ENCODE measurements at places on chromosomes 7 and 10.

GRCh38 chr10:26879744-26880143, 19.0 kb upstream of the ABI1 start:
- DNase-seq = no peak

DNA sequence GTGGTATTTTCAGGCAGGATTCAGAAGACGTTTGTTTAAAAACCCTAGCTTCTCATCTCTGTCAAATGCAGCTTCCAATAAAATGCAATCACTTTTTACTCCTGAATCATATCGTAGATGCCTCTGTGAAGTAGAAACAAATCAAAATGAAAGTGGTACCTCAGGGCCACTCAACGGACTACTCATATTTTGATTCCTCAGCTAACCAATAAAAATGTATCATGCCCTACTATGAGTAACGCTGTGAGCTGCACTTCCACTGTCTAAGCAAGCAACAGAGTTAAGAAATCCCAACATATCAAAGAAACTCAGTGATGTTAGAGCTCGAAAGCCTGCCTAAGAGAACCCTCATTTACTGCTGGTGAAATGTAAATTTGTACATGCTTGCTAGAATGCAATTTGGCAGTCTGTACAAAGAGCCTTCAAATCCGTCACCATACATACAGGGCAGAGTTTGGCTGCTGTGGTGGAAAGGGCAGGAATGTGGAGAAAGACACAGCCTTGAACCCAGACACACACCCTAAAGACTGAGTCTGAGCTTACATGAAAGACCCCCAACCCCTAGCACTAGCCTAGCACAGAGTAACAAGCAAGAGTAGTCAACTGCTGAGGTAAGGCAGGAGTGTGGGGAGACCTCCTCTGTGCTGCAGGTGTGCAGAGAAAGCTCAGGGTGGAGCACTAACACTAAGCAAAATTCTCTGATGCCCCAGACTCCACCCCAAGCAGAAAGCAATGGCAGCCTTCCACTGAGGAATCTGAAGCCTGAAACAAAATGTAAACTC, 151.5 kb downstream of the ANK3 start:
- DNase-seq = no peak

DNA sequence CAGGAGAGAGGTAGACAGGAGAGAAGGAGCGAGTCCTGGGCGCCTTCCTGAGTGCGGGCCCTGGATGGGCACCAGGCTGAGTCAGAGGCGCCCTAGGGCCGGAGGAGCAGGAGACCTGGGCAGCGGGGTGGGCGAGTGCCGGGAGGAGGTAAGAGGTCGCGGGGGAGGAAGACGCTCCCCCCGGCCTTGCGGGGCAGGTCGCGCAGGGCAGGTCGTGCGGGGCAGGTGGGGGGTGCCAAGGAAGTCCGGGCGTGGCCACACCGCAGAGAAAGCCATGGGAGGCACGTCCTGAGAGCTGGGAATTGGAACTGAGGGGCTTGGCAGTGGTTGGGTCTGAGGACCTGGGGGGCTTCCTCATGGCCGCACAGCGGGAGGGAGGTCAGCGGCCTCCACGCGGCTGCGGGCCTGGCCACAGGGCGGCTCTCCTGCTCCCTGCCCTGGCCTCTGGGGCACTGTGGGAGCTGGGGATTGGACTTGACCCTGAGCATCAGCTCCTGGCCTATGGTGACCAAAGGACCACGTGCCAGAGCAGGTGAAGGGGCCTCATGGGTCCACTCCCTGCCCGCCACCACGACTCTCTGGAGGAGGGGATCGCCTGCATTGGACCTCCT, 935 bp downstream of the MMP21 start:
- DNase-seq = no peak

DNA sequence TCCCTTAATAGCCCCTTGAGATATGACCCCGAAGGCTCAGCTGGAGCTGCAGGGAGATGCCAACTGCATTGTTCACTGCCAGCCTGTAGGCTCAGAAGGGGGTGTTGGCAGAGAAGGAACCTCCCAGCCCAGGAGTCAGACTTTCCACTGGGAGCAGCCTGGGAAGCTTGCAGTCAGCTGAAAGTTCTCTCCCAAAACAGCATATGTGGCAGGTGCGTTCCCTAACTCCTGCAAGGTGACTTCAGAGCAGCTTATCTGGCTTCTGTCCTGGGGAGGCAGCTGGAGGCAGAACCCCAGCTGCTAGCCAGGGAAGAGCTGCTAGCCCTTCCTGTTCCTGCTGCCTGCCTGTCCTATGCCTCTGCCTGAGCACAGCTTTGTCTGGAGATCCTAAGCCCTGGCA, 8.1 kb downstream of the SFTPA2 start:
- DNase-seq = no peak

- no peak for DNase-seq
Observed at GRCh38 chr7:57308631-57309408, 141.2 kb upstream of the ZNF716 start.

DNA sequence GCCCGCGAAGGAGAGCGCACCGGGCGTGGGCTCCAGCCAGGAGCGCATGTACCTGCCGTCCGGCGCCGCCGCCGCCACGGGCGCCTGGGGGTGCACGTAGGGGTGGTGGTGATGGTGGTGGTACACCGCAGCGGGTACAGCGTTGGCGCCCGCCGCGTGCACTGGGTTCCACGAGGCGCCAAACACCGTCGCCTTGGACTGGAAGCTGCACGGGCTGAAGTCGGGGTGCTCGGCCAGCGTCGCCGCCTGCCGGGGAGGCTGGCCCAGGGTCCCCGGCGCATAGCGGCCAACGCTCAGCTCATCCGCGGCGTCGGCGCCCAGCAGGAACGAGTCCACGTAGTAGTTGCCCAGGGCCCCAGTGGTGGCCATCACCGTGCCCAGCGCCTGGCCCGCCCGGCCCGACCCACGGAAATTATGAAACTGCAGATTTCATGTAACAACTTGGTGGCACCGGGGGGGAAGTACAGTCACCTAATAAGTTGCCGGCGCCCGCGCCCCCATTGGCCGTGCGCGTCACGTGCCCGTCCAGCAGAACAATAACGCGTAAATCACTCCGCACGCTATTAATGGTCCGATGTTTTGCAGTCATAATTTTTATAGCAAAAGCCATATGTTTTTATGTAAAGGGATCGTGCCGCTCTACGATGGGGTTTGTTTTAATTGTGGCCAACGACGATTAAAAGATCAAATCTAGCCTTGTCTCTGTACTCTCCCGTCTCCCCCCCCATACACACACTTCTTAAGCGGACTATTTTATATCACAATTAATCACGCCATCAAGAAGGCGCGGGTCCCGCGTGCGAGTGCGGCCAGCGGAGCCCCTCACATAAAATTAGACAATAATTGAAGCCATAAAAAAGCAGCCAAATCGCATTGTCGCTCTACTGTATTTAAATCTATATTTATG, at the start of gene HOXA9:
Gene HOXA9, minus strand, starts transcription at position 449 of the 907 bp plus-strand sequence. Its CDS starts 80 bp downstream, at position 369.
- DNase-seq = no peak

DNA sequence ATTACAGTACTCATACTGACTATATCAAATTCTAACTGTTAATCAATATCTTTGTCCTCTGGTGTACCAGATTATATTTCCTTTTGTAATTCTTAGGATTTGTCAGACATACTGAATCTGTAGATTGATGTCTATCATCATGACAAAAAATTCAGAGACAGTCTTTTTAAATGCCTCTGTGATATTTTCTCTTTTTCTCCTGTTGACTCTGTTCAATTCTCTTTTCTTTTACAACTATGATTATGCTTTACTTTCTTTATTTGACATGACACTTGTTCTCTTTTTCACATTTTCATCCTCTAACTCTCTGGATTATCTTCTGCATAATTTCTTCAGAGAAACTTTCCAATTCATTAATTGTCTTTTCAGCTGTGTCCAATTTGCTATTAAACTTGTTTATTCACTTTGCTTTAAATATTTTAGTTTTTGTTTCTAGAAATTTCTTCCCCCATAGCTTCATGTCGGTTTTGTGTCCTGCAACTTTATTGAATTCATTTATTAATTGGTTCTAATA, 153.6 kb downstream of the PFKFB3 start:
- no peak for DNase-seq

DNA sequence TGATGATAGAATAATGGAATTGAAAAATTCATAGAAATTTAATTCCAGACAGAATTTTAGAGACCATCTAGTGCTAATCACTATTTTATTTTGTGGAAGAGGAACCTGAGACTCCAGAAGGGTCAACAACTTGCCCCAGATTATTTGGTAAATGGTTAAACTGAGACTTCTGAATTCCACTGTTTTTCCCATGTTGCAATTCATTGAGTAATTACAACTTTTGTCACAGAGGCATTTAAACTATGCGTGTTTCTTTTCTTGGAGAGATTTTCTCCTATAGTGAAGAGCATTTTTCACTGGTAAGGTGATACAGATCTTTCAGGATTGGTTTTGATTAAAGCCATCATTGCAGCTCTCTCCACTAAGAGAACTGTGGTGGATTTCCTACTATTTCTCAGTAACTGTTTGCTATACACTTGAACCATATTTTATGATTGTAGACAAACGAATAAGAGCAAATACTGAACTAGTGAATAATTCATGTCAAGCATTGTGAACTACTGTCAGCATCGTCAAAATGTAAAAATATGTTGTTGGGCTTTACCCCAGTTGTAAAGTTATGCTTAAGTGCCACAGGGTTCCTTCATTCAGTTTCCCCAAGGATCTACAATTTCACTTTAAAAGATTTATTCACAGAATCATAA, 26.5 kb downstream of the LRGUK start:
- DNase-seq = no peak

- no peak for DNase-seq
Observed at GRCh38 chr7:46146454-46147255, 225.6 kb upstream of the IGFBP3 start.

GRCh38 chr7:155761162-155761561, 51.1 kb downstream of the SHH start:
- no peak for DNase-seq

- no peak for DNase-seq
Observed at GRCh38 chr10:49410365-49411074, 14.6 kb upstream of the DRGX start.

GRCh38 chr10:110389255-110389654, 84.5 kb upstream of the SMNDC1 start:
- DNase-seq = no peak

DNA sequence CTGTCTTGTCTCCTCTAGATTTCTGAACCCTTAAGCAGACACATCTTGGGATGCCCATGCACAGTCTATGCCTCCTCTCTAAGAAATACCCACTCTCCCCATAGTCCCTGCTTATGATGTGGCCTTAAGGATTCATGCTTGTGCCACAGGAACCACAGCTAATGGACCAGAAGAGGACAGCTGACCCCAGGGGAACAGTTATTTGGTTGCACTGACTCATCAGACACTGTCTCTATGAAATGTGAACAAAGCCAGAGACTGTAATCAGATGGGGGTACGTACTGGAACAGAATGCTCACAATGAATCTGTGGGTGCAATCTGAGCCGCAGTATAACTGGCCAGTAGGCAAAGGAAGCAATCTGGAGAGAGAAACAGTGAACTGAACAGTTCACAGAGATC, 121.9 kb downstream of the USP6NL start:
- no peak for DNase-seq

GRCh38 chr7:49821181-49821580, 47.7 kb downstream of the VWC2 start:
- no peak for DNase-seq

DNA sequence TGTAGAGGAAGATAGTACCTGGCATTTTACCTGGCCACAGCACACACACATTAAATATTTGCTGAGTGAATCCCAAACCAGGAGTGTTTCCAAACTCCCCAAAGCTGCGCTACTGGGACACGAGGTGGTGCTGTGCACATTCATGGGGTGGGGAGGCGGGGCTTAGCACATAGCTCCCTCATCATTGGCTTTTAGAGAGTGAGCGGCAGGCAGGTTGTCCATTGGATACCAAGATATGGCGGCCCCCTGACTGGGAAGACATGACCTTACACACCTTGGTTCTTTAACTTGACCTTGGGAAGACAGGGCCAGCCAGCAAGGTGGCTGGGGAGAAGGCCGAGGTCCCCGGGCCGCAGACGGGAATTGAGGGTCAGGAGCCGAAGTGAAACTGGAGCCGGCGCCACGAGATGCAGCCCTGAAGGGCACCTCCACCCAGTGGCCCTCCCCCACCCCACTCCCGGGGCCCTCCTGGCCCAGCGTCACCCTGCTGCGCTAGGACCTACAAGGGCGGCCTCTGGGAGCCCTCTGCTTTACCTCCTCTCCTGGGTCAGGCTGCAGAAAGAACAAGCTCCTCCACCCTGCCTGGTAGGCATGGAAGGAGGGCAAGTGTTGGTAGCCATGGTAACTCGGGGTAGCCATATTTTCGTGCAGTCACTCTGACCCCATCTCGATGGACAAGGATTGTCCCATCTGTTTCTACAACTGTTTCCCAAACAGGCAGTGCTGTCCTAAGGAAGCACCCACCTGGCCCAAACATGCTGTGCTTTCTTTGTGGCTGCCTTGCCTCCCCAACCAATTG, 24.0 kb downstream of the TMEM176A start:
- DNase-seq = no peak

GRCh38 chr7:117043108-117043825, 90.0 kb downstream of the ST7 start:
- no peak for DNase-seq

DNA sequence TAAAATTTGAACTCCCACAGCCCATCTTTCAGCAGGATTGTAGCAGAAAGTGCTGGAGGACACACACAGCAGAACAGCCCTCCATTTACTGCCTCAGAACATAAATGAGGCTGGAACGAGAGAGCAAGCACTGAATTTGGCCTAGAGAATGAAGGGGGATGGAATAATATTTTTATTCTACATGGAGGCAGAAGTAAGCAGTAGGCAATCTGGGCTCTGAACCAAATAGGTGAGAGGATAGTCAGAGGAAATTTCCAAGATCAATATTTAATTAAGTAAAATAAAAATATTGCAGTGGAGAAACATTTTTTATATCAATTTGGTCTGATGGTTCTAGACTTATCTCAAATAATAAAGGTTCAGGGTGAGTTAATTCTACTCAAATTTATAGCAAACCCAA, 29.2 kb upstream of the TSPAN13 start:
- DNase-seq = no peak

- no peak for DNase-seq
Observed at GRCh38 chr7:121872831-121873288, at the start of gene PTPRZ1. Gene PTPRZ1, plus strand, starts transcription at chr7:121873161. Its CDS starts 339 bp downstream, at chr7:121873500.

DNA sequence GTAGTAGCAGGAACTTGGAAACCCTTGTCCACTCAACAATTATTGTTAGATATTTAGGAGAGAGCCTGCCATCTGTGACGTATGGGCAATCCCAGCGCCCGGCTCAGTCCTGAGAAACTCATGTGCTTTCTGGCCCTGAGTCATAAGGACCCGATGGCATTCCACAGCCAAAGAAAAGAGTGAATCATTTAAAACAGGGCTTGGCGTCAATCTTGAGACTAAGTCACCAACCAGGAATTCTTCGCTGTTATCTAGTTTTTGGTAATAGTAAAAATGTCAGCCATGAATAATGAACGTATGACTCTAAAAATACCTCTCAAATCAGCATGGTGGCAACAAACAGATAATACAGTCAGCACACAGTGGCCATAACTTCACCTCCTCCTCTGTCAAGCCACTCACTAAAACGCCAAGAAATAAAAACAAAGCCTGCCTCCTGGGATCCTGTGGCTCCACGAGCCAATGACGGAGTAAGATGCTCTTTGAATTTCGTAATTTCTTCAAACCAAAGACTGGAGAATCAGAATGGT, 140.8 kb downstream of the ADAM12 start:
- no peak for DNase-seq

GRCh38 chr7:78496096-78496630, 697.6 kb downstream of the PHTF2 start:
- no peak for DNase-seq

All from T-helper 17 cell (primary cell).